ENCODE measurements at places on chromosomes 1 and 21.

DNA sequence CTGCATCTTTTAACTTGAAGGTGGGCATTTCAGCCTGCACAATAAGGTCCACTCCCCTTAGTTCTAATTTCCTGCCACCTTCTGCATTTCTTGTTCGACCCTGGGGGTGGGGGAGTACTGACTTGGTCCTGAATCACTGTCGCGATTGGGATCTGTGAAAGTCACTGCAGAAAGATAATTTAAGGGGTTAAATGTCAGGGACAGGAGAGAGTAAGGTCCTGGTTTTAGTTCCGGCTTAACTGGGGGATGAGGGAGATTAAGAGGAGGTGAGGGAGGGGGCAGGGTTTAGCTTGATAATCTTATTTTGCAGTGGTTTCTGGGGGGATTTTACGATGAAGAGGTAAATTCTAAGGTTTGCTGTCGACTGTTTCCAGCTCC lies 128.1 kb downstream of the MRPS6 start:
- no peak for DNase-seq

DNA sequence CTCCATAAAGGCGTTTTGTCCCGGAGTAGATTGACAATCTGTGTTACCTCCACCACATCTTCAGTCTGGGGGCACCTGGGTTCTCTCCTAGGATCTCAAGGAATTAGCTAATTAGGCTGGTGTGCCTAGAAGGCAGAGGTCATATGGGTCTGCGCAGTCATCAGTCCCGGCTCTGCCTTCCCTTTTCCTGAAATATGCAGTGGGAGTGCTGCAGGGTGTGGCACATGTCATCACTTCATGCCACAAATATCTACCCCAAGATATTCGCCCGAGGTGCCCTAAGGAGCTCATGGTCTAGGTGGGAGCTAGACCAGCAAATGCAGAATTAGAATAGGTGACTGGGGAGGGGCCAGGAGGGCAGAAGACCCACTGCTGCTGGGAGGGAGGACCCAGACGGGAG lies 42.9 kb downstream of the ACTL8 start:
- DNase-seq = no peak

DNA sequence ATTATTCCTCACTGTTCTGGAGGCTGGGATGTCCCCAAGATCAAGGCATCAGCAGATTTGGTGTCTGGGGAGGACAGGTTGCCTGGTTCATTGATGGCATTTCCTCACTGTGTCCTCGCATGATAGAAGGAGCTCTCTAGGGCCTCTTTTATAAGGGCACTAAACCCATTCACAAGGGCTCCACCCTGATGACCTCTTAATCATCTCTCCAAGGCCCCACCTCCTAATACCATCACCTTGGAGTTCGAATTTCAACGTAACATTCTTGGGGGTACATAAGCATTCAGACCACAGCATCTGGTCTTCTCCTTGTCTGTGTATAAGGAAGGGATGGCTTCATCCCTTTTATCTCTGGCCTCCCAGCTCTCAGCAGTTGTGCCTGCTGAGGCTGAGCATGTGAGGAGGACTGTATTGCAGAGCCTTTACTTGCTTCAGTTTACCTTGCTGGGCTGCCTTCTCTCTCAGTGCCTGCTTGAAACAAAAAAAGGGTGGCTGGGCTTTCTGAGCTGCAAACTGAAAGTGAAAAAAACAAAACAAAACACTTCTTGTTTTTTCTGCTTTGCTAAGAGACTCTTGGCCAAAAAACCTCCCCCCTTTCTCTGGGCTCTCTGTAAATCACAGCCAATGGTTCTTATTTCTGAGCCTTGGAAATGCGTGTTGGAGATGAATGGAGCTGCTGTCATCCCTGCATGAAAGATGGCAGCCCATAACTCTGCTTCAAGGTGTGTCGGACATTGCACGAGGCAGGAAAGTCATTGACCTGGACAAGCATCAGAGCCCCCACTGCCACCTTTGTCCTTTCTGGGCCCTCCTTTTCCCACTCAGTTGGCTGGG lies 75.8 kb downstream of the RHOU start:
- no peak for DNase-seq

DNA sequence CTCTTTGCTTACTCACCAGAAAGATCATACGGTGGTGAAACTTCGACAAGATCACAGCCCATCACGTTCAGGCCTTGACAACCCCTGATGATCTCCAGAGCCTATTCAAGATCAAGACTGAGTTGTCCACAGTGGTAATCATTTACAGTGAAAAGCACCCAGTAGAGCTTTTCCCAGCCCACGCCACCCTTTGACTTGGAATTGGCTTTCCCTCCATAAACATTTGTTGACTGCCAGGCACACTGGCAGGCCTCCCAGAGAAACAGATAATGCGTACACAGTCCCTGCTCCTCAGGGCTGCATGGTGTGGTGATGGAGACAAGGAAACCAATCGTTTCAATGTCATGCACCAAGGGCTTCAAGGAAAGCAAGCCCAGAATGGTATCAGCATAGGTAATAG lies 10.1 kb downstream of the AGMAT start:
- no peak for DNase-seq

- no peak for DNase-seq
Observed at GRCh38 chr1:1846386-1846918, 44.4 kb downstream of the GNB1 start.

- no peak for DNase-seq
Observed at GRCh38 chr1:166272851-166273250, 106.0 kb upstream of the FAM78B start.

DNA sequence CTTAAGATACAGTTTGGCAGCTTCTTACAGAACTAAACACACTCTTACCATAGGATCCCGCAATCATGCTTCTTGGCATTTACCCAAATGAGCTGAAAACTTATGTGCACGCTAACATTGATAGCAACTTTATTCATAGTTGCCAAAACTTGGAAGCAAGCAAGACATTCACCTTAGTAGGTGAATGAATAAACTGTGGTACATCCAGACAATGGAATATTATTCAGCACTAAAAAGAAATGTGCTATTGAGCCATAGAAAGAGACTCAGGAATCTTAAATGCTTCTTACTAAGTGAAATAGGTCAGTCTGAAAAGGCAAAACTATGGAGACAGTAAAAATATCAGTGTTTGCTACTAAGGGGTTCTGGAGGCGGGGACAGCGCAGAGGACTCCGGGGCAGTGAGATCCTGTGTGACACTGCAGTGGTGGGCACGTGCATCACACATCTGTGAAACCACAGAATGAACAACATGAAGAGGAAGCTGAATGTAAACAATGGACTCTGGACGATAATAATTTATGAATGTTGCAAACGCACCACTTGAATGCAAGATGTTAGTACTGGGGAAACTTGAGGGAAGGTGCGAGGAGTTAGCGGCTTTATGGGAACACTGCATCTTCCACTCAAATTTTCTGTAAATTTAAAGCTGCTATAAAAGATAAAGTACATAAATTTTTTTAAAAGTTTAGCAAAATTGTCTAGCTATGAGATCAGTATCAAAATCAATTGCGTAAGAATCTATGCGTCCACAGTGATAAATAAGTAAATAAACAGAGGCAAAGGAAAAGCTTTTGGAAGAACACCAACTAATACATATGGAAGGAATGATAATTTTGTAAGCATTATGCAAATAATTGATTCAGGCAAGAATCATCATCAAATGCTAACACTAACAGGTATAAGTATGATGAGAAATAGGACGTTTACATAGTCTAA lies 15.4 kb upstream of the SPATC1L start:
- no peak for DNase-seq

DNA sequence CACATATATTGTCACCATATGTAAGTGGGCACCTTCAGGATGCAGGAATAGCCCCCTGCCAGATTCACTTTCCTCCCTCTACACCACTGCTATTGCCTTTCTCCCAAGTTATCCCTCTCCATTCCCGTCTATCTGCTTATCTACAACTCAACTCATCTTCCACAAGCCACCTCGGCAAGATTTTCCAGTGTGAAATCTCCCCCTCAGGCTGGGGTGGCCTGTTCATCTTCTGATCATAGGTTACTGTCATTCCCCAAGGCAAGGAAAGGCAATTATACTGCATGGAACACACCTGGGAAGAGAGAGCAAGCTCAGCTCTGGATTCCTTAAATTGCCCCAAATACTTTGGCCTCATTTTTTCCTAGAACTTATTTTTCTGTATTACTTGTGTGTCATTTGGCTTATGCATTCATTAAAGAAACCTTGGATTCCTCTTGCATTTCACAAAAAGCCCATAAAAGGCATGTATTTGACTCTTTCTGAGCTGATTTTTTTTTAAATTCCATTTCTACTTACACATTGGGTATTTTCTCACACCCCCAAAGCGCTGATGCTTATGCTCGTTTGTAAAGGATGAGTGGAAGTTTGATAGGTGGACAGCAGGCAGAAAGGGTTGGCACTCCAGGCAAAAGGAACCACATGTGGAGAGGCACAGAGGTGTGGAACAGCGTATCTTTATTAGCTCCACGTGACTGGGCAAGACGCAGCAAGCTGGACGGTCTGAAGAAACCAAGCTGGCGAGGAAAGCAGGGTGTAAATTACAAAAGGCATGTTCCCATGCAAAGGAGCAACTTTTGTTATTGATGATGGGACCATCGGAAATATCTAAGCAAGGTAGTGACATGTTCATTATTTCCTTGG lies 169.7 kb upstream of the RAB4A start:
- no peak for DNase-seq

DNA sequence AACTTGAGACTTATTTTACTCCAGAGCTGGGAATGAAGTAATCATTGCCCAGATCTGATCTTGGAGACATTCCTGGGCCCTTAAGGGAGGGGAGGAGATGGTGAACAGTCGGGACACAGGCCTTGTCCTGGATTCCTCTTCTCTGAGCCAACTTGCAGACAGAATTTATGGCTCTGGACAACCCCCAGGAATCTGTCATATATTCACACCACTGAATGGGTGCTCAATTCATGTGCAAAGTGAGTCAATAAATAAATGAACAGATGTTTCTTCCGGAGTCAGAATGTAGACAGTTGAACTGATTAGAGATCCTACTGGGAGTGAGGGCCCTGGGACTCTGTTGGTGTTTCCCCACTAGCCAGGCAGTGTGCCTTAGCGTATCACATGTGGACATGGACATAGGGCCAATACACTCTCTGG lies 2.6 kb downstream of the TUFT1 start:
- no peak for DNase-seq

DNA sequence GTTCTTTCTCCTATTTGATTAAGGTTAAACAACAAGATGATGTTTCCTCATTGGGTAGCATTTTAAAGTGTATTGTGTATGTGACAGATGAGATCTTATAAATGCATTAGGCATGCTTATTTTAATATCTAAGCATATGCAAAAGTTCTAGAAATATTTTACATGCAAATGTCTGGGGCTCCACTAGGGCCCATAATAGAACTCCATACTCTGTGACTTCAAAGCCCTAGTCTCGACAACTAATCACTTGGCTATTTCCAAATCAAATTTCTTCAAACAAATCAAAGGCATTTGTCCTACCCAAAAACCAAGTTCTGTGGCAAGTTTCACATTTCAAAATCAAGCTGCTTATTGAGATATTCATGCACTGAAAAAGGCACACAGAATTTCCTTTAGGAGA lies 385.6 kb upstream of the ST6GALNAC5 start:
- DNase-seq = no peak

GRCh38 chr1:18077657-18078215 lies 29.9 kb upstream of the IGSF21 start:
- DNase-seq = no peak

All from stimulated activated CD4-positive, alpha-beta T cell treated with anti-CD3 and anti-CD28 coated beads, Interleukin-15, amount 100 ng/mL, for 48 hours (primary cell).